ENCODE measurements at places on chromosomes 3 and 15.

DNA sequence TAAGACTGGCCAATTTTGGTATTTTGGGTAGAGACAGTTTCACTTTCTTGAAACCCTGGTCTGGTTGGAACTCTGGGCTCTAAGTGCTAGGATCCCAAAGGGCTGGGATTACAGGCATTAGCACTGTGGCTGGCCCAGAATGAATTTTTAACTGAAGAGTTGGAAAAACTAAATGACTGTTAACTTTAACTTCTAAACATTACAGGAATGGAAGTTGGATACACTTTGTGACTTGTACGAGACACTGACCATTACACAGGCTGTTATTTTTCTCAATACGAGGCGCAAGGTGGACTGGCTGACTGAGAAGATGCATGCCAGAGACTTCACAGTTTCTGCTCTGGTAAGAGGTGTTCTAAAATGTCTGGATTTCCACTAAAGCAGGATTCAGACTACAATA is 3.5 kb downstream of the EIF4A2 start:
- DNase-seq, result no peak

GRCh38 chr3:172272698-172273097 is 175.6 kb downstream of the GHSR start:
- no peak for DNase-seq

DNA sequence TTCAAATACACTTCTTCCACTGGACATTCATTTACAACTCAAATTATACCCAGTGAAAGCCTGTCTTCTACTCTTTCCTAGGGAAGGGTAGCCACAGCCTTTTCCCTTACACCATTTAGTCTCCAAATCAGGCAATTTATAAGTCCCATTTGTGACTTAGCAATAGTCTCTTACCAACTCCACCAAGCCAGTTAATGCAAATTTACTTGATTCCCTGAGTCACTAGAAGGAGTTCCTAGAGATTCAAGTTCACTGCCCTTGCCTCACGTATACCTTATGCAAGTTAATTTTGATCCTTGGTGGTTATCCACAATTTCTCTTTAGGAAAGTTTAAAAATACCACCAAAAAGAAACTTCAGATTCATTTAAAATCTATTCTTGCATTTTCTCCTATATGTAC is 16.1 kb upstream of the NPHP3 start:
- DNase-seq, result no peak

GRCh38 chr3:88084097-88084501 is 25.0 kb downstream of the ZNF654 start:
- DNase-seq, result no peak
